ENCODE measurements at places on chromosomes 13 and 19. TPM values are rescaled to one million over a fixed set of nuclear protein-coding genes. Genes with fewer than 3 reads are reported as not detected.

Gene S1PR4
- total RNA-seq = not detected

GRCh38 chr19:8500158-8500557 is 2.3 kb downstream of the PRAM1 start:
- DNase-seq = peak; percentile 56

Gene APC2
- total RNA-seq = 0.57 TPM

DNA sequence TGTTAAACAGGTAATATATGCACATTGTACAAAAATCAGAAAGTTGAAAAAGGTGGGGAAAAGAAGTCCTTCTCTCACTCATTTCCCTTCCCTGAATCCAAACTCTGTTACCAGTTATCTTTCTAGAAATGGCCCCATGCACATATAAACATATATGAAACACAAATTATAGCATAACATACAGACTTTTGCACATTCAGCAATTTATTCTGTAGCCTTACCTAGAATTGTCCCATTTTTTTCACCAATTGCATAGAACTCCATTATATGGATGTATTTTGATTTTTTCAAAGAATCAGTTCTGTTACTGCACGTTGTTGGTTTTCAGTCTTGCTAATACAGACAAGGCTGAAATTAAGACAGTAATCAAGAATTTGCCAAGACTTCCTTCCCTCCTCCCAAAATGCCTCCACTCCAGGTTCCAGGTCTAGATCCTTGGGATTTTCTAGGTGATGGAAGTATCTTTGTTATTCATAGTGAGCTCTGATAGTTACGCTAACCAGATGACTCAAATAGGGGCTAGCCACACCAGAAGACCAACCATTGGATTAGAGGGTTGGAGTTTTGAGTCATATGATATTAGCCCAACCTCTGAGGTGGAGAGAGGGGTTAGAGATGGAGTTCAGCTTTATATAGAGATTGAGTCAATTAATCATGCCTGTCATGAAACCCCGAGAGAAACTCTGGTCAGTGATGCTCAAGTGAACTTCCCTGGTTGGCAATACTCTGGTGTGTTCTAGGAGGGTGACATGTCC is 30.7 kb downstream of the GPR180 start:
- no peak for DNase-seq

Gene CHST8
- 2.5 TPM for total RNA-seq

DNA sequence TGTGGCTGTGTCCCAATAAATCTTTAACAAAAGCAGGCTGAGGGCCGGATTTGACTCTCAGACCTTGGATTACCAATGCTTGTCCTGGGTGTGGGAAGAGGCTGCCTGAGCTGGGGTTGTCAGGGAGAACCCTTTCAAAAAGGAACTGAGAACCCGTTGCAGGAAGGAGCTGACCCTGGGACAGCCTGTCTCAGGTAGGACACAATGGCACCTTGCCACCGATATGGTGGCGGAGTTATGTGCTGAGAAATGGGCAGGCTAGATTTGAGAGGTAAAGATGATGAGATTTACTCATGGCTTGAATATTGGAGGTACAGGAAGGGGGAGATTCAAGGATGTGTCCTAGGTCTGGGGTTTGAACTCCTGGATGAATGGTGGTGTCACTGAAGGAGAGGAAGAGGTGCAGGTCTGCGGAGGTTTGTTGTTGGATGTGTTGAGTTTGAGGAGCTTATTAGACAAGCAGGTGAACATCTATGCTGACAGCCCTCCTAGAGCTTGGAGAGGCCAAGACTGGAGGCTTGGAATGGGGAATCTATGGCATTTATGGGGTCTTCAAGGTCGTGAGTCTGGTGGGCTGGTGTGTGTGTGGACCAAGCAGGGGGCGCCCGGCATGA is 7.2 kb downstream of the PLEKHF1 start:
- no peak for DNase-seq

Gene RANBP3
- total RNA-seq = 77.4 TPM

Gene PNMA8A
- 17.3 TPM for total RNA-seq

Measured in endodermal cell (in vitro differentiated cells).